Eye (tissue), 1 donor: ENCODE measurements at places on chromosomes 2 and 18.

GRCh38 chr2:121293450-121294325 lies 8.7 kb upstream of the TFCP2L1 start:
- no peak for DNase-seq

- DNase-seq, result no peak
These were observed 175.6 kb downstream of the ARL6IP6 start for GRCh38 chr2:152894051-152894450.

- no peak for DNase-seq
These were observed 6.4 kb downstream of the DPYSL5 start for GRCh38 chr2:26854283-26854827.

DNA sequence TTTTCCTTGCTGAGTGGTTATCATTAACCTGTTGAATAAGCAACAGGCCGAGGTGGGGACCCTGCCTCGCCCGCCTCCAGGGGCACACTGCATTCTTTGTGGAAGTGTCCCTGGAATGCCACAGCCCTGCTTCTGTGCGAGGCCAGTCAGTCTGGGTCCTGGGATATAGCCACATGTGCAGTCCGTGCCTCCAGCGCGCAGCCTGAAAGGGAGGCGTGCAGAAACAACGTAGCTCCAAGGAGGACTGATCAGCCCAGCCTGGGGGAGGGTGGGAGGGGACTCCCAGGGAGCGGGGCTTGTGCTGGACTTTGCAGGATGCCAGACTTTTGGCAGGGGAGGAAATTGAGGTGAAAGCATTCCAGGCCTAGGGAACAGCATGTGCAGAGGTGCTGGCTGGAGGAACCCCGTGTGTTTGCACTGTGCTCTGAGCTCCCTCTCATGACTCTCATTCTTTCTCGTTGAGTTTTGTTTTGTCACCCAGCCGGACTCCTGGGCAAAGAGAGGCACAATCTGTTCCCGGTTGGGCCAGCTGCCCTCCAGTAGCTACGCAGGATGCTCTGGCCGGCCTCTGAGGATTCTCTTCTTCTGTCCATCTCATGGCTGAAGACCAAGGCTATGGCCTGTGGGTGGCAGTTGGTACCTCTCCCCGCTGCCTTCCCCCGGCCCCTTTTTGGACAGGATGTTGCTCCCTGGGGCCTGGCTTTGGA lies 39.7 kb downstream of the HPCAL1 start:
- DNase-seq, result no peak

- DNase-seq, result no peak
These were observed 9.3 kb upstream of the RNU4ATAC start for GRCh38 chr2:121521359-121521758.

GRCh38 chr2:216653931-216654365 lies 20.7 kb downstream of the IGFBP2 start:
- DNase-seq, result no peak

DNA sequence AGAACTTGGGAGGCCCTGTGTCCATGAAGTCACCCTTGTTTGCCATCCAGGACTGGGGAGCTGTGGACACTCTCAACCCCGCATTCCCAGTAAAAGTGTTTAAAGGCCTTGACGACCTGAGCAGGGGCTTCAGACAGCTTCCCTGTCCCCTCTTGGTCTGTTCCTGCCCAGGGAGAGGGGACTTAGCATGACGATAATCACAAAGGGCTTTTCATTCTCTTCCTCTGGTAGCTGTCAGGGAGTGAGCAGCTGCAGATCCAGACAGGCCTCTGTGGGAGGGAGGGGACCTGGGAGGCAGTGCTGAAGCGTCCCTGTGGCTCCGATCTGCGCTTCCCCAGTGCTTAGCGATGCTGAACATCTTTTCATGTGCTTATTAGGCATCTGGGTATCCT lies 77.8 kb upstream of the HS6ST1 start:
- peak; percentile 90 for DNase-seq

DNA sequence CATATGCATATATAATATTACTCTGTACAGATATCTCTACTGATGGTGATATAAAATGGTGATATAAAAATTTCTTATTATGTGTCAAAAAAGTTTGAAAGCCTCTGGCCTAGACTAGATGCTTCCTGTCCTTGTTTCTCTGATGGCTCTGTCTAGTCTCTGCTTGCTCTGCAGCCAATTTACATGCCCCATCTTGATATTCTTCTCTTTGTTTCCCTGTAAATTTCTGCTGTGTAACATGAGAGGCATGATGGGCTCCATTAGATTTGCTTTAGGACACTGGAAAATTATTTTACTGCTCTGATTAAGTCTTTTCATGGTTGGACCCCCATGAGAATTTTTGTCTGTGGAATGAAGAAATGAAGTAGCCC lies 24.3 kb downstream of the BABAM2 start:
- DNase-seq, result no peak

- DNase-seq, result no peak
These were observed 2.5 kb downstream of the TAF4B start for GRCh38 chr18:26228562-26229260.

GRCh38 chr18:77818328-77818727 lies 568.7 kb downstream of the GALR1 start:
- no peak for DNase-seq

GRCh38 chr2:173952267-173953046 lies 12.7 kb downstream of the SP3 start:
- DNase-seq, result no peak

GRCh38 chr2:85183479-85183878 lies 50.3 kb downstream of the TCF7L1 start:
- no peak for DNase-seq

DNA sequence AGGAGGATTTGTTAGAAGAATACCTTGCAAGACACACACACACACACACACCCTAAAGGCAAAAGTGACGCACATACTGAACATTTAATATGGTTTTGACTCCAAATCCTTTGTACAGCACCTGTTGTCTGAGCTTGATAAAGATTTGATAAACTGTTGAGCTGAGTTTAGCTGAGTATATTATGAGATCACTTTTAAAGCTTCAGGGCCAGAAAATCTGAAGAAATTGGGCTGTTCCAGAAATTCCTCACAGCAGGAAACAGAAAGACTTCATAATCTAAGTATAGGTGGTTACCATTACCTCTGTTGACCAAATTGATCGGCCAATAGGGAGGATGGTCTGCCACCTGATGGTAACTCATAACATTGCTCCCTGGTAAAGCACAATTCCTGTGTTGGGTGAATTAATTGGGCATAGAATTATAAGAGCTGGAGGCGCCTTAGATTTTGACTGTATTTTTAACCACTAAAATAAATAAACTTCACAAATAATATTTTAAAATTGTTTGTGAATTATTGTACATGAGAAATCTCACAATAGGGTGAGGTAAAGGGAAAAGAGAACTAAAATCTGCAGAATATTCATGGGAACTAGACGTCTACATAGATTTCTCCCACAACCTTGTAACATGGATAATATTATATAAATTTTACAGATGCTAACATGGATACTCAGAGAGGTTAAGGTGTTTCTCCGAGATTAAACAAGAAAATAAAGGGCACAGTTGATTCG lies 21.8 kb upstream of the RPIA start:
- peak; percentile 58 for DNase-seq

DNA sequence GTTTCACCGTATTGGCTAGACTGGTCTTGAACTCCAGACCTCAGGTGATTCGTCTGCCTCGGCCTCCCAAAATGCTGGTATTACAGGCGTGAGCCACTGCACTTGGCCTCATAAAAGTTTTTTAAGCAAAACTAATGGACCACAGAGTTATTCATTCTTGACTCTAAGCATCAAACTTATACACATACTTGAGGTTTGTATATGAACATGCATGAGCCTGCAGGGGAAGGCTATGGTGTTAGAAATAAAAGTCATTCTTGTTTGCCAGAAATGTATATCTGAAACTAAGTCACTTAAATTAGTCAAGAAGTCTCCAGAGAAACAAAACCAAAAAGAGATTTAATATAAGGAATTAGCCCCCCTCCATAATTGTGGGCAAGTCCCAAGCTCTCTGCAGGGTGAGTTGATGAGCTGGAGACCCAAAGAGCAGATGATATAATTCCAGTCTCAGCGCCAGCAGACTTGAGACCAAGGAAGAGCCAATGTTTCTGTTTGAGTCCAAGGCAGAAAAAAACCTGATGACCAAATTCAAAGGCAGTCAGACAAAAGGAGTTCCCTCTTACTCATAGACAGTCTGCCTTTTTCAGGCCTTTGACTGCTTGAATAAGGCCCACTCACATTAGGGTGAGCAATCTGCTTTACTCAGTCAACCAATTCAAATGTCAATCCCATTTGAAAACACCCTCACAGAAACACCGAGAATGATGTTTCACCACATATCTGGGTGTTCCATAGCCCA lies 69.0 kb upstream of the DSG1 start:
- DNase-seq, result no peak

GRCh38 chr2:146532509-146533147 lies 1312.2 kb upstream of the ACVR2A start:
- peak; percentile 20 for DNase-seq

- DNase-seq, result no peak
These were observed 40.8 kb downstream of the KCMF1 start for GRCh38 chr2:85011747-85012146.

GRCh38 chr2:75790814-75791467 lies 80.2 kb upstream of the GCFC2 start:
- no peak for DNase-seq

GRCh38 chr2:159096901-159097300 lies 128.5 kb downstream of the TANC1 start:
- DNase-seq, result no peak

DNA sequence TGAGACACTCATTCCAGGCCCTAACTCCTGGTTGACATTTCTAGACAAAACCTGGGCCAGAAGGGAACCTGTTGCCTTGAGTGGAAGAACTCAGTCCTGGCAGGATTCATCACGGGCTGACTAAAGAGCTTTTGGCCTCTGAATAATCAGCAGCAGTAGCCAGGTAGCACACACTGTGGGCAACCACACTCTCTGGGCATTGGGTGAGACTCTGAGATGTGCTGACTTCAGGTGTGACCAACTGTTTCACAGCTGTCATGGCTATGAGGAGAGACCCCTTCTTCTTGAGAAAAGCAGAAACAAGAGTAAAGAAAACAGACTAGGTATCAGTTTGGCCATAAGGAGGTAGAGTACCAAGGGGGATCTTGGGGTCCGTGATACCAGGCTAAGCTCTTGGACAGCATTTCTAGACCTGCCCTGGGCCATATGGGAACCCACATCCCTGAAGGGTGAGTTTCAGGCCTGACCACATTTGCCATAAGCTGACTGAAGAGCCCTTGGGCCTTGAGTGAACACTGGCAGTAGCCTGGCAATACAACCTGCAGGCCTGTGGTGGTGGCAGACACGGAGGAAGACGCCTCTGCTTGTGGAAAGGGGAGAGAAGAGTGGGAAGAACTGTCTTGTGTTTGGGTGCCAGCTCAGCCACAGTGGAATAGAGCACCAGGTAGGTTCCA lies 230.9 kb downstream of the DLGAP1 start:
- DNase-seq, result no peak

- DNase-seq, result no peak
These were observed 31.3 kb downstream of the DTNA start for GRCh38 chr18:34741401-34741800.

- DNase-seq, result no peak
These were observed 53.0 kb upstream of the SLC39A10 start for GRCh38 chr2:195603998-195604397.

DNA sequence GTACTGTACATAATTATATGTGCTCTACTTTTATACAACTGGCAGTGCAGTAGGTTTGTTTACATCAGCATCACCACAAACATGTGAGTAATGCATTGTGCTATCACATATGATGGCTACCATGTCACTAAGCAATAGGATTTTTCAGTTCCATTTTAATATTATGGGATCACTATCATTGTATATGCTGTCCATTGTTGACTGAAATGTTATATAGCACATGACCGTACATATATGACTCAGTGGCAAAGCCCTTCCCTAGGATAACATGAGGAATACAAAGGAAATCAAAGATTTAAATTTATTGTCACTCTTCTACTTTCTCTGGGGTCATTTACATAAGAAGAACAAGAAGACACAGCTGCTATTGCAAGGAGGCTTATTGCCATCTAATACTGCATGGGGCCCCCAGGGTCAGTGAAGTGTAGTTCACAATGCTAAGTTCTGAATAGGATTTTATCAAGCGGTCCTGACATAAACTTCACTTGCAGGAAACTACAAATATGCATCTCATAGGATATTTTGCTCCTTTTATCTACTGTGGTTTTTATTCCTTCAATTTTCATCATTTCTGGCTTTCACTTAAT lies 21.8 kb downstream of the PDE1A start:
- DNase-seq, result no peak

DNA sequence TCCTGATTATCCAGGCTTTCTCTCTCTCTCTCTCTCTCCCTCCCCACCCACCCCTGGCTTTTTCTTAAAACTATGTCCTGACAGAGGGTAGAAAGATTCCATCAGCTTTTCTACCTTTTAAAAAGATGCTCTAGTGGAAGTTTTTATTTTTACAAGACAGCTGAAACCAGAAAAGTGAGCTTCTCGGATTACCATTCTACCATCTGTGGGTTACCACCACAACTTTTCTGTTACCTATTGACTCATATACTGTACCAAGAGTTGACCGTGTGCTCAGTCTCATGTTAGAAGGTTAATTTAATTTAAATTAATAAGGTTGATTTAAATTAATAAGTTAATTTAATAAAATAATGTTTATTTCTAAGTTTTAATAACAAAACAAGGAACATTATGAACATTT lies 137.6 kb downstream of the UPP2 start:
- DNase-seq, result no peak

- DNase-seq, result no peak
These were observed 1.8 kb upstream of the CDK5R2 start for GRCh38 chr2:218957671-218958070.

GRCh38 chr2:120774557-120775160 lies 39.0 kb downstream of the GLI2 start:
- DNase-seq, result no peak

DNA sequence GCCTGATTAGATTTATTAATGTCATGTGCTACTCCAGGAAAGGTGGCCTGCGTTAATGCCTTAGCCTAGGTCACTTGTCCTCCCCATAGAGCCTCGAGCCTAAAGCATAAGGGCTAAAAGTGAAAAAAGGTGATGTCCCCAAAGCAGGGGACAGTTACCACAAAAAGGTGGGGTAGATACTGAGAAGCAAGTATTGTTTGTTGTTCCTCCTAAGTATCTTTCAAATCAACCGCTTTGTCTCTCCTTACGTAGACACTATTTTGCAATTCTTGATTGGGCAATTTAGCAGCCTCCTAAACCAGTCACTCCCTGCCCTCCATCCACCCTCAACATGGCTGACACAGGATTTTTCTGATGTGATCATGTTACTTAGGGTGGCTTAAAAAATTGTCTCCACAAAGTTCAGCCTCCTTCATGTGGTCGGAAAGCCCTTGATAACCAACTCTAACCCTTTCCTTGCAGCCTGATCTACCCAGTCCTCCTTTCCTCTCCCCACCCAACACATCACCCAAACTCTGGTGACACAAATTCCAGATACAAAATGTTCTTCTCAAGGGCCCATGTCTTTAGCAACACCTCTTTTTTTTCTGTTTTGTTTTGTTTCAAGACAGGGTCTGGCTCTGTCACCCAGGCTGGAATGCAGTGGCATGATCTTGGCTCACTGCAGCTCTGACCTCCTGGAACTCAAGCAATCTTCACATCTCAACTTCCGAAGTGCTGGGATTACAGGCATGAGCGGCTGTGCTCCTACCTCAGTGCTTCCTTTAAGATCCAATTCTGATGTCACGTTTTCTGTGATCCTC lies 6.9 kb downstream of the INHA start:
- DNase-seq, result no peak

- no peak for DNase-seq
These were observed 480.5 kb upstream of the ZEB2 start for GRCh38 chr2:145000376-145000775.

- no peak for DNase-seq
These were observed 93.8 kb upstream of the PHLPP1 start for GRCh38 chr18:62621546-62621945.
